Left ventricle myocardium inferior (tissue), 1 donor: ENCODE measurements at places on chromosomes 7 and 10. TPM values are rescaled to one million over a fixed set of nuclear protein-coding genes. Genes with fewer than 3 reads are reported as not detected.

The CYP3A7 gene
- not detected for total RNA-seq

The STEAP2 gene
- 6.1 TPM for total RNA-seq

The TMEM270 gene
- not detected for total RNA-seq

The ZRANB1 gene
- total RNA-seq: 25.3 TPM

The SGCE gene
- 20.1 TPM for total RNA-seq

The FGF8 gene
- total RNA-seq: not detected

The TSPAN13 gene
- 13.7 TPM for total RNA-seq

The TBX20 gene
- total RNA-seq: 83.9 TPM

The SPDYE11 gene
- not detected for total RNA-seq

The PRSS1 gene
- not detected for total RNA-seq

The SMO gene
- 4.6 TPM for total RNA-seq

The CFAP58 gene
- total RNA-seq: 3.5 TPM

The BET1 gene
- total RNA-seq: 14.5 TPM

The FLNC gene
- total RNA-seq: 839 TPM

The CALML5 gene
- total RNA-seq: not detected

The MDFIC gene
- 26.5 TPM for total RNA-seq

The FAM25C gene
- total RNA-seq: not detected

The PRKRIP1 gene
- 11.1 TPM for total RNA-seq

The CCL24 gene
- total RNA-seq: not detected

The DDX50 gene
- 20.2 TPM for total RNA-seq
